A549 treated with dexamethasone at 1 μM for 4 hours (cell line): ENCODE measurements at places on chromosomes 7 and 10. TPM values are rescaled to one million over a fixed set of nuclear protein-coding genes. Genes with fewer than 3 reads are reported as not detected.

The NKX1-2 gene
- 0.02 to 0.08 TPM (median 0.05 TPM) in 4 of 5 replicates, not detected in the other for total RNA-seq

The MOGAT3 gene
- total RNA-seq: 0.20 TPM in 1 of 5 replicates, not detected in the others

The ZNF727 gene
- total RNA-seq: not detected in 5 replicates

The PTPN20 gene
- 3.6 to 4.4 TPM (median 3.7 TPM) in 5 replicates for total RNA-seq

The ERVW-1 gene
- total RNA-seq: 0.04 TPM in 2 of 5 replicates, not detected in the others

The NRBF2 gene
- 20.3 to 26.5 TPM (median 21.0 TPM) in 5 replicates for total RNA-seq

The PRR15 gene
- 4.7 to 7.1 TPM (median 5.0 TPM) in 5 replicates for total RNA-seq
